Subcutaneous preadipocyte (primary cell): ENCODE measurements at places on chromosomes 6 and 20. TPM values are rescaled to one million over a fixed set of nuclear protein-coding genes. Genes with fewer than 3 reads are reported as not detected.

Gene CRYBG1
- 72.0 and 132 TPM in 2 replicates for total RNA-seq

Gene PNLDC1
- 0.73 TPM in 1 of 2 replicates, not detected in the other for total RNA-seq

Gene MYB
- total RNA-seq, result under 0.01 TPM in 2 replicates

Gene DEF6
- 0.37 and 0.39 TPM in 2 replicates for total RNA-seq

Gene GMPR
- 1.8 and 2.7 TPM in 2 replicates for total RNA-seq

Gene IRF4
- 8.5 and 9.0 TPM in 2 replicates for total RNA-seq

Gene MACROD2
- total RNA-seq, result 0.78 TPM in 1 of 2 replicates, not detected in the other

Gene CTAGE9
- total RNA-seq, result not detected in 2 replicates

Gene ARFGEF3
- under 0.01 and 0.20 TPM in 2 replicates for total RNA-seq

Gene HRH3
- not detected in 2 replicates for total RNA-seq

Gene GSTA2
- not detected in 2 replicates for total RNA-seq

Gene ELOVL4
- 5.9 and 8.4 TPM in 2 replicates for total RNA-seq

Gene TUBB1
- total RNA-seq, result under 0.01 TPM in 1 of 2 replicates, not detected in the other

Gene TMEM170B
- total RNA-seq, result 2.6 and 2.9 TPM in 2 replicates

Gene FAM50B
- total RNA-seq, result 3.9 and 6.6 TPM in 2 replicates

Gene CCN5
- total RNA-seq, result 6.1 and 129 TPM in 2 replicates

Gene DSP
- under 0.01 TPM in 2 replicates for total RNA-seq

Gene FOXF2
- 5.1 and 5.5 TPM in 2 replicates for total RNA-seq

Gene OPN5
- not detected in 2 replicates for total RNA-seq

Gene BMP7
- total RNA-seq, result not detected in 2 replicates

Gene FUT9
- not detected in 2 replicates for total RNA-seq

Gene CPNE5
- total RNA-seq, result not detected in 2 replicates

Gene COL9A3
- 0.73 and 0.98 TPM in 2 replicates for total RNA-seq

Gene OR2H1
- total RNA-seq, result not detected in 2 replicates

Gene MYLK4
- total RNA-seq, result 0.39 and 0.73 TPM in 2 replicates

Gene PLN
- total RNA-seq, result not detected in 2 replicates

Gene PEDS1
- 23.1 and 26.1 TPM in 2 replicates for total RNA-seq

Gene CCN6
- not detected in 2 replicates for total RNA-seq

Gene RBBP8NL
- not detected in 2 replicates for total RNA-seq

Gene TULP4
- total RNA-seq, result 84.1 and 97.4 TPM in 2 replicates

Gene DAAM2
- total RNA-seq, result 0.59 and 1.1 TPM in 2 replicates
